ENCODE measurements at places on chromosomes 3 and 15.

GRCh38 chr15:60223176-60223575 is 174.6 kb downstream of the ANXA2 start:
- DNase-seq = no peak

DNA sequence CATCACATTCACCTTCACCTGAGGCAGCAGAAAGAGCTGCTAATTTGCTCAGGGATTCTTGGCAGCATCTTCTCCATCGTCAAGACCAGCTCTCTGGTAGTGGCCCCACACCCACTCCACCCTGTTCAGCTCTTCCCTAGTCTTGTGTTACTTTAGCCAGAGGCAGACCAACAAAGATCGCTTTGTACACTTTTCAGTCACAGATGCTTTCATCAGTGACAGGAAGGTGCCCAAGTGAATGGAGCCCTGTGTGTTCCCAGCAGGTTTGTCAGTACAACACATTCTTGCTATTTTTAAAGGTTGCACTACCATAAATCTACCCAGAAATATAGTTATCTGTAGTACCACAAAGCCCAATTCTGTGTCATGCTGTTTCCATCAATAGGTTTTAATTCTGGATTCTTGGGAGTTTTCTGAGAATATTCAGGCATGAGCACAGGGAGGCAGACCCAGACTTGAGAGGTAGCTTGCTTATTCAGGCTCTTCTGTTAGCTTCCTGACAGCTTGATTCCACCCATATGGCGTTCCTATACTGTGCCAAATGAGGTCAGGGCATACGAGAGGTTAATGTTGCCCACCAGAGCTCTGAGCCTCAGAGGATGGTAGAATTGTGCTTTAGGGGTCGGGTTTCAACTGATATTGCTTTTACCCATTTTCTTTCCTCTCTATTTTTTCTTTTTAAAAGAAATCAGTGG is 109.8 kb upstream of the MANF start:
- DNase-seq = no peak

DNA sequence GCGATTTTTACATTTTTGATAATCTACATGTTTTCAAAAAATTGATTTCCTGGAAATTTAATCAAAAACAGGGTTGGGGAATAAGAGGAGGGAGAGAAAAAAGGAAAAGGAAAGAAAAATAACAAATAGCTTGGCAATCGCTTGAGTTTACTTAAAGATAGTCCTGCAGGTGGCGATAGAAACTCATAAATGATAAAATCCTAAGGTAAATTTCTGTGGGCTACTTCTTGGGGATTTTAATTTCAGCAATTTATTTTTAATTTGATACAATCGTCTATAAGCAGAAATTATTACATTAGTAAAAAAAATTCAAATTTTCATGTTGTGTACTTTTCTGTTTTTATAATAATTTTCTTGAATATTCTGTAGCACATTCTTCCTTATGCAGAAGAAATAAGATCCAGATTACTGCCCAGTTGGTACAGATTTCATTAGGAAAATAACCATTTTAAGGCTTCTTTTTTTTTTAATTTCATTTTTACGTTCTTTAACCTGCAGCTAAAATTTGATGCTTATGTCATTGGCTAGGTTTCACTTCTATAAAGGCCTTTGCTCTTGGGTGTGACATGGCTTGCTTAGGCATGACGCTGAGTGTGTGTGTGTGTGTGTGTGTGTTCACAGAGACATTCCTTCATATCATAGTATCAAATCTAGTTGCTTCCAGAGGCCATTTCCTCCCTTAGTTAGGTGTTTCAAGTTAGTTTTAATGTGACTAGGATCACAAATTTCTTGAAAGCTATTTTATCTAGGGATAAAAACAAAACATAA is 181.8 kb downstream of the MCTP2 start:
- no peak for DNase-seq

DNA sequence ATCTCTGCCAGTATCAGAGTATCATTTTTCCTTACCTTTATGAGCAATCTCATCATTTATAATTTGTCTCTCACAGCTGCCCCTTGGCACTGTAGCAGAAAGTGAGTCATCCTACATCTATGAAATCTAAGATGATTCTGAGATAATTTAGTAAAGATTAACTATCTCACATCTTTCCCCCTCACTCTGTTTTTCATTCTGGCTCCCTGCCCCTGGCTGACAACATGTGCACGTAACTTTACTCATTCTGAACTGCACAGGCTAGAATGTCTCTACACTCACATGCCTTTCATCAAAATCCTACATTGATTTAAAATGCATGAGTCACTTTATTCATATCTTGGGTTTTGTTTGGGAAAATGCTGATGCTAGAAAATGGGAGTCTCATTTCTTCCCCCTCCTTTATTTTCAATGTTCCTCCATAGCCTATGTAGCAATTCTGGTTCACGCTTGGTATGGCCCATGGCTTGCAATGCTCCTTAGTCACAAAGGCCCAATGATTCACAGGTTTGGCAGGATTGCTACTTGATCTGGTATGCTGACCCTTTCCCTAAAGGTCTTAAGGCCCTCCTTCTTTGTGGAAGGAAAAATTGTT is 838.5 kb downstream of the TUSC7 start:
- DNase-seq = no peak

GRCh38 chr3:10279384-10280176 is 13.2 kb downstream of the GHRL start:
- DNase-seq = no peak
